NCI-H1105 (cell line): ENCODE measurements at places on chromosomes 3 and 15.

- DNase-seq: no peak
Observed at GRCh38 chr15:101063212-101063611, 144.1 kb downstream of the LRRK1 start.

DNA sequence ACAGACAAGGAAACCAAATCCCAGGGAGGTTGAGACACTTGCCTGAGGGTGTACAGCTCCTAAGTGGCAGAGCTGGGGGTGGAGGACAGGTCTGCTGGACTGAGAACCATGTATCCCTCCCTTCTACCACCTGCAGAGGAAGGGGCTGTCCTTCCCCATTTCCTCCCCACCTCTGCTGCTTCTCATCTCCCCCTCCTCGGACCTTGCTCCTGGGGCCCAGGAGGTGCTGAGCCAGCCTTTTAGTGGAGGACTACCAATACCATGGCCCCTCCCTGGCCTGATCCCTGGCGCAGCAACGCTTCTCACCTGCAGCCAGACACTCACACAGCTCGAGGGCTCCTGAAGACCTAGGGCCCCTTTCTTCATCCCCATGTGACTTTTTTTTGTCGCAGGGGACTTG lies 50.4 kb downstream of the IDH2 start:
- DNase-seq: no peak

DNA sequence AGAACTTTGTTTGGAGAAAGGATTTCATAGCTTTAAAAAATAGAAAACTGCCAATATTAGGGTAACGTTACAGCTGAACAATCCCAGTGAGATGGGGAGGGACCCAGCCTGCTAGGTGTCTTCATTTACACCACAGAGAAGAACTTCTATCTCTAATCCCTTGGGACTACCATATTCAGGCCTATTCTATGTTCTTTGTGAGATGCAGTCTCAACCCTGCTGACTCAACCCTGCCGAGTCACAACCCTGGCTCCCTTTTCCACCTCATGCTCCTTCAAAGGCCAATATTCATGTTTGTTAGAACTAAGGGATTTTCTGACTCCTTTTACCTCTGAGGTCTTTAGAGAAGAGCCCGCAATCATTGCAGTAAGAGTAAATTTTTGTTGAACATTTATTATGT lies 350.5 kb downstream of the EPHB1 start:
- no peak for DNase-seq

GRCh38 chr3:160668454-160668853 lies 8.5 kb upstream of the ARL14 start:
- no peak for DNase-seq

GRCh38 chr3:149588909-149589308 lies 68.9 kb downstream of the WWTR1 start:
- peak; percentile 10 for DNase-seq

- no peak for DNase-seq
Observed at GRCh38 chr15:29143909-29144635, 125.5 kb downstream of the NSMCE3 start.

DNA sequence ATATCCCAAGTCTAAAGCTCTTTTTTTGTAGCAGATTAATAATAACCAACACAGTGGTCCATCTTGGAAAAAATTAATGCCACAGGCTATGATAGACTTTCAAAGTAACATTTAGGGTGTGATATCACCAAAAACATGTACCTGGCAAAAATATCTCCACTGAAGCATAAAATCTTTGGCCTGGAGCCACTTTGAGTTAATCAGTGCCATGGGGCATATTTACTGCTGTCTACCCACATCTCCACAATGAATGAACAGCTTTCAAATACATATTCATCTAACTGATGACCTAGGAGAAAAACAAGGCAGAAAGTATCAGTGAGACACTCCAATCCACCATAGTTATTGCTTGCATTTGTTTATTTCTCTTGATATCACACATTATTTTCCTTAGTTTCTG lies 296.0 kb upstream of the MDFIC2 start:
- peak; percentile 36 for DNase-seq

DNA sequence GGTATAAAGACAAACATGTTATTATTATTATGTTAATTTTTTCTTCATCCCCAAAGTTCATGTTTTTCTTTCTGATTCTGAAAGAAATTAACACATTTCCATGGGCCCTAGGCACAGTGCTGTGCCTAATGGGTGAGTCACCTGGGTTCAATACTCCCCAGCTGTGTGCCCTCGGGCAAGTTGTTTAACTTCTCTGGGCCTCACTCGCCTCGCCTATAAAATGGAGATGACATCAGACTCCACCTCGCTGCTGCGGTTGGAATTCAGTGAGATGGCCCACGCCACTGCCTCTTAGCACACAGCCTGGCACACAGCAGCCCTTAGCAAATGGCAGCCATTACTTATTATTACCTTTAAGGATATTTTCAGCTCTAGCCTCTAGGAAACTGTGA lies 22.6 kb downstream of the DNASE1L3 start:
- no peak for DNase-seq

- DNase-seq: no peak
Observed at GRCh38 chr3:149167898-149168297, 38.5 kb downstream of the HPS3 start.

- no peak for DNase-seq
Observed at GRCh38 chr3:106172101-106172500, 303.3 kb upstream of the CBLB start.

DNA sequence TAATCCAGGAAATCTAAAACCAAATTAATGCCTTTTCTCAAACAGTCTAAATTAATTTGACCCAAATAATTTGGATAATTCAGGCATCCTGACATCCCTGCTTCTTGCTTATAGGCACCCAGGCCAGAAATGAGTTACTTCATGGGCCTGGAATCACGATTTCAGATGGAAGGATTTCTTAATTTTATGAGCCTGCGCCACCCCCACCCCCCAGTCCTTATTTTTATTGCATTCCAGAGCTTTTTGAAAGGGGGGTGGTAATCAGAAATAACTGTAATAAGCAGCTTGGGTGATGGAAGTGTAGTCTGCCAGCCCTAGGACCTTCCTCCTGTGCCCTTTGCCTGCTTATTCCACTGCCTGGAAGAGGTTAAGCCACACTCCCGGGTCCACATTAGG lies 1.3 kb downstream of the AP2M1 start:
- no peak for DNase-seq

- DNase-seq: no peak
Observed at GRCh38 chr3:122754929-122755328, 38.7 kb downstream of the HSPBAP1 start.

DNA sequence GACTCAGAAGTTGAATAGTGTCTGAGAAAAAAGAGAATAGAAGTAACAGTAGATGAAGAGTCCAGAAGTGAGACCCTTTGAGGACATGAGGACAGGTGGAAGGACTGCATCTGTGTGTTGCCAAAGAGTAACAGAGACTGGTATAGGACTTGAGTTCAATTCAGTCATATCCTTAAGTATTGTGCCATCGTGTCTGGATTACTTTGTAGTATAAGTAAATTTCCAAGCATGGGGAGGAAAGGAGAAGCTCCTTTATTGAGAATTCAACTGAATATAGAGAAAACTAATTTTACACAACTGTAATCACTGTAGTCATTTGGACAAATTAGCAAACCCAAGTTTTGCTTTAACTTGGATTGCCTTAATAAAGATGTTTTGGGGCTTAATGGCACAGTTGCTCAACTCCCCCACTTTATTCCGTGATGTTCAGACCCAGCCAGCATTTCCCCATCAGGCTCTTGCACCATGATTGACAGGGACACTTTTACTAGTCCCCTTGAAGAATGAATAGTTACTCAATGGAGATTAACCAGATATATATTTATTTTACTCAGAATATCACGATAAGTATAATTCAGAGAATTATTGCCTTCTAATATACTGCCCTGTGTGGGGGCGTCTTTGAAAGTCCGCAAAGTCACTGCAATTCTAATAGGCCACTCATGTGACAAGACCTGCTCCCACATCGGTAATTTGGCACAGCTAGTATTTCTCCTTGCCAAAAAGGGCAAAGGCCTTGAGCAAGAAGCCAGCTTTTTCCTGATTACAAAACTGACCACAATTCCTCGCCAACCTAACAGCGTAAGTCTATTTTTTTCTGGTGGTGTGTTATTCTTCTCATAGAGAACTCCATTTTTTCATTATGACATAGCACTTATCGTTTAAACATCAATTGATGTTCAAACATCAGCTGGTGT lies 61.3 kb downstream of the PPARG start:
- DNase-seq: no peak

DNA sequence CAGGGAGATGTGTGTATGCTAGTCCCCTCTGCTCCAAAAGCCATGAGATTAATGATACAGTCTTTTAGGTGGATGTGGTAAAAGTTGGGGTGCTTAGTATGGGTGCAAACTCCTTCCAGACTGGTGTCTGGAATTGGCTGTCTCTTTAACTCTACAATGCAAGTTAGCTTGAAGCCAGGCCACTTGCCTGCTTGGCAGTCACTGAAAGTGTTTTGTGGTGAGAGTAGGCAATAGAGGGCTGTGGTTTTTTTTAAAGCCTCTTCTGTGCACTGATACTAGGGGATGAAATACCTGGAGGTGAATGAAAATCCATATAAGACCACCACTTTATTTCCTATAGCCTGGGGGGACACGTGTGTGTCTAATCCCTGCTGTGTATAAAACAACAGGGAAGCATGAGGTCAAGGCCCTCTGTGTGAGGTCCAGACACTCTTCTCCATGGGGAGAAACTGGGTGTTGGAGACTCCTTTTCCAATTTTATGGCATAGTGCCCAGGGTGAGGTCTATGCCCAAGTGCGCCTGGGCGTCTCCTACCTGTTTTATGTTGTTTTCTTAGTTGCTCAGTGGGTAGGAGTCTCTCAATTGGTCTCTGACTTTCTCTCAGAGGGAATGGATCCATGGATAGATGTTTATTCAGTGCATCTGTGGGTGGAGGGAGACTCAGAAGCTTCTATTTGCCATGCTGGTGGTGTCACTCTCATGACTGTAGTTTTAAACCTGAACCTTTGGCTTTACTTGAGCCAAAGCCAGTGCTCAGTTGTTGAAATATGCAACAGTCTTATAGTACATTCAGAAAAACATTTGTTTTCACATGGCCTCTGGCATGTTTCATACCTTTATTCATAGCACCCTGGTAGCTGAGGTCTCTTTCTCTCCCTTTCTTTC lies 327.8 kb upstream of the ATP11B start:
- DNase-seq: no peak

GRCh38 chr3:122560680-122561079 lies 3.4 kb downstream of the PARP9 start:
- DNase-seq: peak; percentile 58

- DNase-seq: no peak
Observed at GRCh38 chr3:15805756-15806266, 8.0 kb upstream of the ANKRD28 start.

DNA sequence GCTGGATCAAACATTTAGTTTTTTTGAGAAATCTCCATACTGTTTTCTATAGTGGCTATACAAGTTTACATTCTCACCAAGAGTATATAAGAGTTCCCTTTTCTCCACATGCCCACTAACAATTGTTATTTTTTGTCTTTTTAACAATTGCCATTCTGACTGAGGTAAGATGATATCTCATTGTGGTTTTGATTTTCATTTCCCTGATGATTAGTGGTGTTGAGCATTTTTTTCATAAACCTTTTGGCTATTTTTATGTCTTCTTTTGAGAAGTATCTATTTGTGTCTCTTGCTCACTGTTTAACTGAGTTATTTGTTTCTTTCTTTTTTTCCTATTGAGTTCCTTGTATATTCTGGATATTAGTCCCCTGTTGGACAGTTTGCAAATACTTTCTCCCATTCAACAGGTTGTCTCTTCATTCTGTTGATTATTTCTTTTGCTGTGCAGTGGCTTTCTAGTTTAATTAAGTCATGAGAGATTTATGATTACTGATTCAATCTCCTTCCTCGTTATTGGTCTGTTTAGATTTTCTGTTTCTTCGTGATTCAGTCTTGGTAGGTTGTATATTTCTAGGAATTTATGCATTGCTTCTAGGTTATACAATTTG lies 6.7 kb upstream of the RNF13 start:
- no peak for DNase-seq

- no peak for DNase-seq
Observed at GRCh38 chr3:124700880-124701684, 29.2 kb upstream of the UMPS start.

- DNase-seq: no peak
Observed at GRCh38 chr3:177561365-177561764, 364.1 kb upstream of the TBL1XR1 start.

- DNase-seq: no peak
Observed at GRCh38 chr3:189267981-189268613, 96.3 kb downstream of the TPRG1 start.

- no peak for DNase-seq
Observed at GRCh38 chr3:66618066-66618465, 117.2 kb upstream of the LRIG1 start.

GRCh38 chr3:31248563-31248992 lies 284.1 kb upstream of the STT3B start:
- no peak for DNase-seq

DNA sequence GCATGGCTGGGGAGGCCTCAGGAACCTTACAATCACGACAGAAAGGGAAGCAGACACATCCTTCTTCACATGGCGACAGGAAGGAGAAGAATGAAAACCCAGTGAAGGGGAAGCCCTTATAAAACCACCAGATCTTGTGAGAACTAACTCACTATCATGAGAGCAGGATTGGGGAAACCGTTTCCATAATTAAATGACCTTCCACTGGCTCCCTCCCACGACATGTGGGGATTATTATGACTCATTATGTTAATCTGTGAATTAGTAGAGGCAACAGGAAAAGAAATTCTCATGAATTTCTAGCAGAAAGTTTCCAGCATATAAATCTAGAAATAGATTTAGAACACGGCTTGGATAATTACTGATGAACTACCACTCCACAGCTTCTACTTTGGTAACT lies 937.3 kb downstream of the ROBO1 start:
- DNase-seq: no peak

DNA sequence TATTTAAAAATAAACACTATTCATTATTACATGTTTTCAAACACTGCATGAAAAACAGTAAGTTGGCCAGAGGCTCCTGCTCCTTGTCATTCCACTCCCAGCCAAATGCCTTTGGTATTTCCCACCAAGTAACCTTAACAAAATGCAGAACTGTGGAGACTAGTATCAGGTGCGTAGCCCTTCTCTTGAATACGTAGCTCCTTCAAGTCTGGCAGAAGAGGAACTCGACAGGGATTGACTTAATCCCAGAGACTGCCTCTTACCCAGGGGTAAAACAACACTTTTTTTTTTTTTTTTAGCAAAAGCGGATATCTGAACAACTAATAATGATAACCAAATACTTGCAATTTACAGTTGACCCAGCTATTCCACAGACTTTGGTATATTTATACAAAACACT lies 738 bp downstream of the COMMD2 start:
- no peak for DNase-seq

- DNase-seq: no peak
Observed at GRCh38 chr3:10510086-10510742, 4.8 kb upstream of the ATP2B2 start.
